PC-9 (cell line): ENCODE measurements at places on chromosomes 1 and 21. TPM values are rescaled to one million over a fixed set of nuclear protein-coding genes. Genes with fewer than 3 reads are reported as not detected.

DNA sequence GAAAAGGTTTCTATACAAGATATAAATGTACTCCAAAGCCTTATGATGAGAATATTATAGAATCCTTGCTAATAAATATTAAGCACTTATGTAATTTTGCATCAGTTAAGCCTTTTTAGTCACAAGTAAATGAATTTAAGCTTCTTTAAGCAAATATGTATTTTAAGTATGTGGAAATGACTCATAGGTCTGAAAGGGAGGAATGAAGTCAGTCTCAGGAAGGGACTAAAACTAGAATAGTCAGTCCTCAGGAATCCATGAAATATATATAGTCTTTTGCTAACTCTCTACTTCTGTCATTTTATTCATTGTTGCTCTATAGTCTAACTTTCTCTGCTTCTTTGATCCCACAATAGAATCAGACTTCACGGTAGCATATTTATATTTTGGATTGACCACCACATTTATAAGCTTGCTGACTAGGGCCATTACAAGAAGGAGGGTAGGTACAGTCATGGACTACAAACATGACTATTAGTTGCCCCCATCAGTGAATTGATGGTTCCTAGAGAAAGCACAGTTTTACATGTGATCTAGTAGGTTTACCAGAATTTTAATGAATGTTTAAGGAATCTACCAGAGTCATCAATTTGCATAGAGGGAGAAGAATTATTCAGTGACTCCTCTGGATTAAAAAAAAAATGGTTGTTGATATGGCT, 20.2 kb upstream of the RABGGTB start:
- H3K27me3 ChIP-seq = no peaks in the 10 kb centered on the region
- peaks cover 11% of the 10 kb centered on the region; the same call in 1 of the 2 replicates for H3K36me3 ChIP-seq
- no peak overlapping the region for H3K4me3 ChIP-seq
- H3K27ac ChIP-seq = peak overlapping the region; percentile 74
- H3K4me1 ChIP-seq = peaks cover 19% of the 10 kb centered on the region

DNA sequence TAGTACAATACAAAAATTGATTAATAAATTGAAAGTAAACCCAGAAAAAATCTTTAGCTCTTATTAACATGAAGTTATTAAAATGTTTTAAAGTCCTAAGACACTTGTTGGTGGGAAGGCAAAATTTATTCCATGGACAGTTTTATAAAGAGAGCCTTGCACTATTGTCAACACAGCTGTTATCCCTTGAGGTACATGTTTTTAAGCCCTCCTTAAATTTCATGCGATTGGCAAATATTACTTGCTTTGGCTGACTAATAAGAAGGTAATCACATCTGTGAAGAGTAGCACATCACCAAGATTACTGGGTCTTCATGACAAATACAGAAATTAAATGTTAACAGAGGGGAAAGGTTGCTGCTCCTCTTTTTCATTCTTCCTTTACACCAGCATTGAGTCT, 611.1 kb downstream of the BRINP3 start:
- no peak for DNase-seq
- H3K4me1 ChIP-seq = no peaks in the 10 kb centered on the region
- no peak overlapping the region for H3K4me3 ChIP-seq
- H3K27me3 ChIP-seq = no peaks in the 10 kb centered on the region

DNA sequence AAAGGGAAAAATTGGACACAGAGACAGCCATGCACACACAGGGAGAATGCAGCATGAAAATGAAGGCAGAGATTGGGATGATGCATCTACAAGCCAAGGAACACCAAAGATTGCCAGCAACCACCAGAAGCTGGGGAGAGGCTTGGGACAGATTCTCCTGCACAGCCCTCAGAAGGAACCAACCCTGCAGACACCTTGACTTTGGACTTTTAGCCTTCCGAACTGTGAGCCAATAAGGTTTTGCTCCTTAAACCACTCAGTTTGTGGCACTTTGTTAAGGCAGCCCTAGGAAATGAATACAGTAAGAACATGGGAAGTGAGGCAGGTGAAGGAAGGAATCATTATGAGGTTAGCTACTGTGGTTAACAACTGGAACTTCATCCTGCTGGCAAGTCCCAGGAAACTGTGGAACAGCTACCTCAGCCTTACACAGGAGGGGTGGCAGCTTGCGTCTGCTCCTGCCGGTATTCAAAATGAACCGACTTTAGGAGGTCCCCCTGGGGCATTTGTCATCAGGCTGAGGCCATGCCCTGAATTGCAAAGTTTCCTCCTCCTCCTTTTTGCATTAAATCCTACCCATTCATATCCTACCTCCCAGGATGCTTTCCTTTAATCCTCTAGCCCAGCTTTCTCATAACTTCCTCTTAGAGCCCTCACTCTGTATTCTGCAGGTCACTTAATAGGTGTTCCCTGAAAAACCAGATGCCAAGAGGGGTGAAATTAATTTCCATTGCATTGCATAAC, 15.4 kb downstream of the CD247 start:
- peaks cover 26% of the 10 kb centered on the region for H3K27me3 ChIP-seq
- H3K4me3 ChIP-seq = no peak overlapping the region
- no peak for DNase-seq

- H3K4me3 ChIP-seq = no peak overlapping the region
- no peaks in the 10 kb centered on the region for H3K36me3 ChIP-seq
- H3K27ac ChIP-seq = no peak overlapping the region
- H3K27me3 ChIP-seq = no peaks in the 10 kb centered on the region
Measured at GRCh38 chr1:165152109-165152508, 204.4 kb downstream of the LMX1A start.

DNA sequence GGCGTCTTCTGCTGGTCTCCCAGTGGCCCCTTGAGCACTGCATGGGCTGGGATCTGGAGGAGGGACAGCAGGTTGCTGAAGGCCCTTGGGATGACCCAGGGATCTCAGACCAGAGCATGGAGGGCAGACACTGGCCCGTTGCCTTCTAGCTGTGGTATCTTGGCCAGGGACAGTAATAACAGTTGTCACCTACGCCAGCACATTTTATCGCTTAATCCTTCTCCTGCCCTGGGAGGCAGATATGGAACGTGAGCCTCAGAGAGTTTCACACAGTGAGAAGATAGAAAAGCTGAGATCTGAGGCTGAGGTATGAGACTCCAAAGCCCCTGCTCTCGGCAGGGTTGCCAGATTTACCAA, 40.1 kb upstream of the RD3 start:
- H3K4me1 ChIP-seq = peaks cover 6% of the 10 kb centered on the region; the same call in 1 of the 2 replicates
- no peak overlapping the region for H3K4me3 ChIP-seq
- no peaks in the 10 kb centered on the region for H3K27me3 ChIP-seq
- no peaks in the 10 kb centered on the region for H3K36me3 ChIP-seq
- H3K27ac ChIP-seq = no peak overlapping the region

DNA sequence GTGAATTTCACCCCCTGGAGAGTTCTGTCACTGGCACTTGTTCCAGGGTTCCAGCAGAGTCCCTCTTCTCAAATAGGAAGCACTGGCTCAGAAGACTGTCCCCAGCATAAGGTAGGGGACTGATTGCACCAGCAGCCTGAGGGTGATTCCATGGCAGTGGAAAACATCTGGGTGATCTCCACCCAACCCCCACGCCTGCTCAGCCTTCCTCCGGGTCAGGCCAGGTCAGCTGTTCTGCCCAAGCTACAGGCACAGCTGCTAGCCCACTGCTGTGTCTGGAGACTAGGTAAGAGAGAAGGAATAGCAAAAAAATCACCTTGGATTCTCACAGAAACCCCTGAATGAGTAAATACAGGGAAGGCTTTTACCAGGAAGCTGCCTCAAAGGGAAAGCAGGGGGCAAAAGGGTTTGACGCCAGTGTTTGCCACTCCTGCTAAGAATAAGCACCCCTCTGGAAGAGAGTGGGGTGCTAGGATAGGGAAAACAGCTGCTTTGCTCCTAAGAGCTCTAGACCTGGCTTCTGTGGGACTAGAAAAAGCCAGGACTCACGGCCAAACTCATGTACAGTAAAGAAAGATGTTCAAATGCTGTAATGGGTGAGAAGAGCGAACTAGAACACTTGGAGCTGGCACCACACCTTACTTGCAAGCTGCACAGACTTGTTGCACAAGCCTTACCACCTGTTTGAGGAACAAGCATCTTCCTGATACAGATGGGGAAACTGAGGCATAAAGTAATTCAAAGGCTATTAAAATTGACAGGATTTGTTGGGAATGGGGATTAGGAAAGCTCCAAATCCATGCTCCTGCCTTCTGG, 1.0 kb upstream of the DENND2D start:
- peaks cover 49% of the 10 kb centered on the region for H3K4me1 ChIP-seq
- 0 out of 2 replicates have a peak, but pooled peaks cover 7% of the 10 kb centered on the region for H3K36me3 ChIP-seq
- DNase-seq = no peak
- peak overlapping the region; percentile 65; the same call in 1 of the 2 replicates for H3K4me3 ChIP-seq

DNA sequence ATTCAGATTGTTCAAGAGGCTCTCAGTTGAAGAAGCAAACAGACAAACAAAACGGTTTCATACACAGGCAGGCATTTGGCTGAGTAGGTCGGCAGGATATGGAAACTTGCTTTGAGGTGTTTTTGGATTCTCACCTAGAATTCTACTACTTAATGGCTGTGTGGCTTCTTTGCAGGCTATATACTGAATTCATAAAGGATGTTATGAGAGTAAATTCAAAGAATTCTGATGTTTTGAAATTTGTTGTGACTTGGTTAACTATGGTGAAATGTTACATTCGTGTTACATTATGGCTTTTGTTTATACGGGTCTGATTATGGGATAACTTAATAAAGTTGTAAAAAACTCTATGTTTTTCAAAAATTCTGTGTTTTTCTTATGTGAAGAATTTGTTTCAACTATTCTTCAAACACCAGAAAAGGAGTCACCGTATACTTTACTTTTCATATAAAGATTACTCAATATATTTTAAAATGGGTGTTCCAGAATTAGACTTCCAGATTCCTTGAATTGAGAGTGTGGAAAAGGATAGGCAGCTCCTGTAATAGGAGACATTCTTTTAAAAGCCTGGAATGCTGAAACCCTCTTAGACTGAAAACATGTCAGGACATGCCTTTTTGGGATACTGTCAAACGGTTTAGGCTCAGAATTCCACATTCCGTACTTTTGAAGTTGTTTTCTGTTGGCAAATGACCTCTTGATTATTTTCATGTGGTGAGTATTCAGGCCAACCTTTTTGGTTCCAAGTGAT, 8.2 kb upstream of the IRF2BP2 start:
- H3K36me3 ChIP-seq = no peaks in the 10 kb centered on the region
- no peak overlapping the region for H3K27ac ChIP-seq
- no peak for DNase-seq
- peaks cover 22% of the 10 kb centered on the region for H3K4me1 ChIP-seq
- H3K4me3 ChIP-seq = no peak overlapping the region
- H3K27me3 ChIP-seq = no peaks in the 10 kb centered on the region

- no peak overlapping the region for H3K4me3 ChIP-seq
- H3K27me3 ChIP-seq = no peaks in the 10 kb centered on the region
- no peak overlapping the region for H3K27ac ChIP-seq
- H3K4me1 ChIP-seq = no peaks in the 10 kb centered on the region
- no peaks in the 10 kb centered on the region for H3K36me3 ChIP-seq
- DNase-seq = no peak
Measured at GRCh38 chr1:44227211-44227610, 13.9 kb downstream of the DMAP1 start.

DNA sequence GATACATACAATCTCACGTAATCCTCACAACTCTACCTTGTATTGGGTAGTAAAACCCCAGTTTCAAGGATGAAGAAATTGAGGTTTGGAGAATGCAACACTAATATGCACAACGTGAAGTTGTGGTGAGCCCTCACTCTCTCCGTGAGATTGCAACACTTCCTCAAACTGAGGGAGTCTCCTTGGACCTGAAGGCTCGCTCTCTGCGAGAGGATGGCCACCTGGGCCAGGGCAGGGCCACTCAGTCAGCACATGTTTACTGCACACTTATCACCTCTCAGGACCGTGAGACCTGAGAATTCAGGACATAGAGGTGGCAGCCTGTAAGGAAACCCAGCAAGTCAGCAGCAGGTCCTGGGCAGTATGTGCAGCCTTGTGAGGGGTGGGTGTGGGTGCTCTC, 8.7 kb downstream of the SH3BP5L start:
- no peaks in the 10 kb centered on the region for H3K27me3 ChIP-seq
- no peak for DNase-seq
- H3K4me3 ChIP-seq = no peak overlapping the region
- H3K4me1 ChIP-seq = no peaks in the 10 kb centered on the region
- H3K36me3 ChIP-seq = no peaks in the 10 kb centered on the region

DNA sequence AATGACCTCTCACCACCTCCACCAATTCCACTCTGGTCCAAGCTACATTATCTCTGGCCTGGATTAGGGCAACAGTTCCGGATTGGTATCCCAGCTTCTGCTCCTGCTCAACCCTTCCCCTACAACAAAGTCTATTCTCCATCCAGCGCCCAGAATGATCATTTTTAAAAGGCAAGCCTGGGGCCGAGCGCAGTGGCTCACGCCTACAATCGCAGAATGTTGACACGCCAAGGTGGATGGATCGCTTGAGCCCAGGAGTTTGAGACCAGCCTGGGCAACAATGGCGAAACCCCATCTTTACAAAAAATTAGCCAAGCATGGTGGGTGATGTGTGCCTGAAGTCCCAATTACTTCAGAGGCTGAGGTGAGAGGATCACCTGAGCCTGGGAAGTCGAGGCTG, 2.2 kb downstream of the LYST start:
- no peak overlapping the region for H3K4me3 ChIP-seq
- H3K36me3 ChIP-seq = no peaks in the 10 kb centered on the region
- no peak for DNase-seq
- no peak overlapping the region for H3K27ac ChIP-seq

GRCh38 chr1:178076607-178077006, 17.3 kb upstream of the RASAL2 start:
- H3K4me1 ChIP-seq = no peaks in the 10 kb centered on the region
- H3K27ac ChIP-seq = no peak overlapping the region
- no peaks in the 10 kb centered on the region for H3K27me3 ChIP-seq

- H3K4me1 ChIP-seq = peaks cover 10% of the 10 kb centered on the region
- no peaks in the 10 kb centered on the region for H3K36me3 ChIP-seq
- peak overlapping the region; percentile 70 for H3K27ac ChIP-seq
Measured at GRCh38 chr21:31117128-31117916, 79.0 kb upstream of the KRTAP19-8 start.

- H3K36me3 ChIP-seq = no peaks in the 10 kb centered on the region
- H3K27ac ChIP-seq = peak overlapping the region; percentile 92
- peaks cover 41% of the 10 kb centered on the region for H3K4me1 ChIP-seq
- DNase-seq = no peak
- H3K27me3 ChIP-seq = no peaks in the 10 kb centered on the region
Measured at GRCh38 chr1:201715801-201716741, 112.9 kb upstream of the IPO9 start.

- no peak for DNase-seq
- H3K36me3 ChIP-seq = no peaks in the 10 kb centered on the region
- no peak overlapping the region for H3K4me3 ChIP-seq
- no peaks in the 10 kb centered on the region for H3K27me3 ChIP-seq
- no peak overlapping the region for H3K27ac ChIP-seq
Measured at GRCh38 chr1:107653765-107654164, 311.2 kb downstream of the VAV3 start.

The PLA2G5 gene
- total RNA-seq = not detected in 2 replicates

The TOMM40L gene
- 4.3 and 6.7 TPM in 2 replicates for total RNA-seq

The OR2T11 gene
- not detected in 2 replicates for total RNA-seq

The C1QA gene
- not detected in 2 replicates for total RNA-seq

The LCE1D gene
- total RNA-seq = not detected in 2 replicates

The PTPRU gene
- total RNA-seq = 31.4 and 44.3 TPM in 2 replicates

The FBLIM1 gene
- 57.2 and 114 TPM in 2 replicates for total RNA-seq

The SLC16A1 gene
- 52.9 and 74.6 TPM in 2 replicates for total RNA-seq

The LDLRAD2 gene
- not detected in 2 replicates for total RNA-seq

The LIN28A gene
- total RNA-seq = not detected in 2 replicates

The CHRM3 gene
- total RNA-seq = 3.2 and 6.1 TPM in 2 replicates

The CD34 gene
- total RNA-seq = not detected in 2 replicates
